Skeletal muscle cell (primary cell): ENCODE measurements at places on chromosomes 11 and 22.

GRCh38 chr11:103958475-103959215, 77.8 kb upstream of the DDI1 start:
- DNase-seq = no peak

DNA sequence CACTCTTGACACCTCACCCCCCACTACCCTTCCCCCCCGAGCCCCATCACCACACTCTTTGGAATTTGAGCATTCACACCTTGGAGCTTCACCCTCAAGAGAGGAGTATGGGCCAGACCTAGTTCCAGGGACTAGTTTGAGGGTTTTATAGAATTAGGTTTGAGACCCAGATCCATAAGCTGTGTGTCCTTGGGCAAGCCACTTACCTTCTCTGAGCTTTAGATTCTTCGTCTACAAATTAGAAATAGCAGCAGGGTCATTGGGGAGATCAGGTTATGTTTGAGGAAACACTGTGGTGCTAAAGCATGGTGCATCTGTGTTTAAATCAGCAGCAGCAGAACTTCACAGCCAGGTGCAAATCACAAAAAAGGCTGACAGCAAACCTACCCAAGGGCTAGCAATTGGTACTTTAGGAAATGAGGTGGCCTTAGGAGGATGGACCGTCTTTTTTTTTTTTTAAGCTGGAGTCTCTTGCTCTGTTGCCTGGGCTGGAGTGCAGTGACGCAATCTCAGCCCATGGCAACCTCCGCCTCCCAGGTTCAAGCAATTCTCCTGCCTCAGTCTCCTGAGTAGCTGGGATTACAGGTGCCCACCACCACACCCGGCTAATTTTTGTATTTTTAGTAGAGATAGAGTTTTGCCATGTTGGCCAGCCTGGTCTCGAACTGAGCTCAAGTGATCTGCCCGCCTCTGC, 114.8 kb downstream of the MICAL2 start:
- DNase-seq = no peak

DNA sequence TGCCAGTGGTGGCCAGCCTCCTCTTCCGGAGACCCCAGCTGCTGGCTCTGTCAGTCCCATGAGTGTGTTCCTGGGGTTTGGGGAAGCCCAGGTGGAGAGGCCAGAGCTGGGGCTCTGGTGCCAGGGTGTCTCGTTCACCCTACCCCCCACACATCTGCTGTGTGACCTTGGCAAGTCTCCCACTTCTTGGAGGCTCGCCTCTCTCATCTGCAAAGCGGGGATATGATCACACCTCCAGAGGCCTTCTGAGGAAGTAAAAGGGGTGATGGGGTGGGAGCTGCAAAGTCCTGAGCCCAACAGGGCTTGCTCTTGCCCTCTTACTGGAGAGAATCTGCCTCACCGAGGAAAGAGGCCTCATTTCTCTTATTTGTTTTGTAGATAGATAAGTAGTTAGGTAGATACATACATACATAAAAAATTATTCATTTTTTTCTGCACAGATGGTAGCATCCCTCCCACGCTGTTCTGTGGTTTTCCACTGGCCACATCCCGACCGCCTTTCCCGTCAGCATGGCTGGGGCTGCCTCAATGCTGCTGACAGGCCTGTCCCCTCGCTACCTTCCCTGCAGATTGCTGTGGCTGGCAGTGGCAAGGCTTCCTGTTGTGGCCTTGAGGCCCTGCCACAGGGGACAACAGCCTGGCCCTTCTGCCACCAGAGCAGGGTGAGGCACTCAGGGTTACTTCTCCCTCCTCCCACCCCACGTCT, 23.9 kb downstream of the MYO7A start:
- DNase-seq = no peak

- DNase-seq = no peak
These were observed 51.4 kb downstream of the FAM83F start for GRCh38 chr22:40046126-40046525.

- no peak for DNase-seq
These were observed 333.9 kb downstream of the METTL15 start for GRCh38 chr11:28442131-28442530.
